ENCODE measurements at places on chromosomes 2 and 18.

DNA sequence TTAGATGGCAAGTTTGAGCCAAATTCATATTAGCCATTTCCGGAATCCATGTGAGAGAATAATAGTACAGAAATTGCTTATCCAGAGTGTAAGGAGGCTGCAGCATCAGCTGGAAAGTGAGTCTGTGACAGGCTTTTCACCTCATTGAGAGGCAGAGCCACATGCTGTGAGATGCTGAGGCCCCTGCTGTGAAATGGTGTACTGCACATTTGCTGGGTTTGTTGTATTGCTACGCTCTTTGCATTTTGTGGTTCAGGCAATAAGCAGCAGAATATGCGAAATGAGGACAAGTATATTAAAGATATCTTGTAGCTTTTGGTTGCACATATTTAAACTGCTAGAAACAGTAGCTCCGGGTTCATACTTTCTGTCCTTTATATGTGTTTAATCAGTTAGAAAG is 37.0 kb downstream of the NABP1 start:
- no peak for DNase-seq

DNA sequence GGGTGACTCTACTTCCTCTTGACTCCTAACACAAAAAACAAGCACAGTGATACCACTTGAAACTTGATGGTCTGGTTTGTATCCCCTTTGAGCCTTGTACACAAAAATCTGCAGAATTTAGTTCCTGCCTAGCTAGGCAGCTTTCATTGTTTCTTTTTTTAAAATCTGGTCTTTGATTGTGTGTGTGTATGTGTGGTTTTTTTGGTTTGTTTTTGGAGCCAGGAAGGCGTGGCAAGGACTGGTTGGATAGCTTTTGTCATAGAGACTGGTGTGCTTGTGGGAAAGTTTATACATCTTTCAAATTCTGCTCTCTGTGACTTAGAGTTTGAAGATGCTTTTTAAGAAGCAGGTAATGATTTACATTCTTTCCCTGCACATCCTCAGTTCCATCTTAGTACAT is 127.4 kb downstream of the TANC1 start:
- DNase-seq, result no peak

DNA sequence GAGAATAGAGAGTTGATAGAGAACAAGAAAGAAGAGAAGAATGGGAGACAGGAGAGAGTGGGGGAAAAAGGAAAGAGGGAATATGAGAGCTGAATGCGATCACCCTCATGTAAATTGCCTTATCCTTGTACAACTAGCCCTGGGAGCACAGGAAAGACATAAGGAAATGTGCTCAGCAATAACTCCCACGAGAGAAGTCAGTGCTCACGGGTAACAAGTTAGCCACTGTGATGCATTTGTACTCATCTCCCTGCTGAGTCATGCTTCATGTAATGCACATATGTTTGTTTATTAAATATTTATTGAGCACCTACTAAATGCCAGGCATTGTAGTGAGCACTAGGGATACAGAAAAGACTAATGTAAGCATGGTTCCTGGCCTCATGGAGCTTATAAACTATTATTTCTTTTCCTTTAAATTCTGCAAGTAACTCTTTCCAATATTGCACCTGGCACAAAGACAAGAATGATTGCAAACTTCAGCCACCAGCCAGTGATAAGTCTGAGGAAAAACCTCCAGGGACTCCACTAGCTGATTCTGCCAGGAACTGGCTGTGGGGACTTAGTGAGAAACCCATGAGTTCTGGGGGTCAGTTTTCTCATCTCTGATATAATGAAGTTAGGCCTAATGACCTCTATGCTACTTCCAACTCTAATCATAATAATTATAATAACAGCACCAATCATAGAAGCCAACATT is 124.1 kb downstream of the LNPK start:
- DNase-seq, result no peak

GRCh38 chr18:42053188-42053781 is 98.3 kb downstream of the PIK3C3 start:
- peak; percentile 75 for DNase-seq

- no peak for DNase-seq
Observed at GRCh38 chr18:50080316-50080715, 114.6 kb downstream of the MYO5B start.

DNA sequence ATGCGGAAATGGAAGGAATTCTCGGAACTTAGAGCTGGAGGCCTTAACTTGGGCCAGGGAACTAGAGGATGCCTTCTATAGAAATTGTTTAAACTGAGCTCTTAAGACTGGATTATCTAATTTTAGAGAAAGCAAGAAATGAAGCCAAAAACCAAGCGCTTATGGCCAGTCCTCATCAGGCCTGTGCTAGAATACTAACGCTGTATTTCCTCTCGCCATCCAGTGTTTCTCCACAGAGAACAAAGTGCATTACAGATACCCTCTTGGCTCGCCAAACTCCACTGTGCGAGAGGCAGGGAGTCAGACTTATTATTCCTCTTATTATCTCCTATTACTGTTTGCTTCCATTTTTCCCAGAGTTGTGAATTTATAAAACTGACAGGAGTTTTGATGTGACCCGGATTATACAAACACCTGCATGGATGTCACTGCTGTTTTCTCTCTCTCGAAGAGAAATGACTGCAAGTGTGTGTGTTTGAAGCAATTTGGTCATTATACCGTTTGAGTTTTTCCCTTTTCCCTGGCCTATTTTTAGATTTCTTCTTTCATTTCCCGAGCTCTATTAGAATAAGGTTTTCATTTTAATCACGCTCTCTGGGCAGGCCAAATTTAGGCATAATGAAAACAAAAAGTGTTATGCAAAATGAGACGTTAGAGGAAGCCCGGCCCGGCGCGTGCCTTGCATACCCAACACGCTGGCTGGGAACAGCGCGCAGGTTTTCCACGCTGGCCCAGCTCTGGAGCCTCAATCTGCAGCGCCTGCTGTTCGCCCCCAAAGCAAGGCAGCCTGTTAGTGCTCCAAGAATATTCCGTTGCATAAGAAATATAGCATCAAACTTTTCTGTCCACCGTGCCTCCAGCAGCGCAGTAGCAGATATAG is 103.3 kb downstream of the ALK start:
- DNase-seq, result no peak

DNA sequence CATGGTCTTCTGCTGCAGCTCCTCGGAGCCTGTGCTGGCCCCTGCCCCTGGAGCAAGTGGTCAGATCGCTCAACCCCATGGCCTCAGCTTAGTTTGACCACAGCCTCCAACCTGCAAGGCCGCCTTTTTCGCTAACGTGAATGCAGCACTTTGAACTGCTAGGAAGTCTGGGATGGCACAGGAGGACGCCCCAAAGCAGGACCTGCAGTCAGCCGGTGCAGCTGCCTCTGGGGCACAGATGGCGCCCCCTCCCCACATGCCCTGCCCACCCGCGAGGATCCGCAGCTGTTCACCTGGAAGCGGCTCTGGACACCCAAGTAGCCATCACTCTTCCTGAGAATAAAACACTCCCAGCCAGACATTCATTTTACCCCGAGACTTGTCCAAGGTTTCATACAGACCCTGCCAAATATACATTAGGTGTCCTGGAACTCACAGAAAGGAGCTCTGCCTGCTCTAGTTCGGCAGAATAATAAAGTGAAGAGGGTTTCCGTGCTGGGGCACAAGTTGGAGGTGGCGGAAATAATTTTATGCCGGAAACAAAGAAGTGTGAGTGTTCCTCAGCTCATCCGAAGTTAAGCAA is 510.1 kb downstream of the EIPR1 start:
- DNase-seq, result no peak

DNA sequence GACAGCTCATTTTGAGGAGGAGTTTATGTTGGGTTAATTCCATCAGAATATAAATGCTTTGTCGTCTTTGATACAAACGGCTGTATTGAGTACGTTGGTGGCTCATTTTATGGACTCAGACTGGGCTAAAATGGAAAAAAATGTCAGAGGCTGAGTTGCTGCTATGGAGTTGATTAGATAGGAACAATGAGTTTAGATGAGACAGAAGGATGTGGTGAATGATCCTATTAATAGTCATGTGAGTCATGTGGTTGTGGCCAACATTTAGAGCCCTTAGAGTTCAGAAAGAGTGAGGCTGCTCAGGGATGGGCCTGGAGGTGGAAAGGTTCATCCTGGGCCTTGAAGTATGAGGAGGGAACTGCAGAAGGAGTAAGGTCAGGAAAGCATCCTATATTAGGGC is 434.2 kb downstream of the MEIS1 start:
- DNase-seq, result no peak

GRCh38 chr2:54574860-54575247 is 118.7 kb downstream of the SPTBN1 start:
- no peak for DNase-seq

- DNase-seq, result no peak
Observed at GRCh38 chr2:52074130-52074719, 1042.3 kb upstream of the NRXN1 start.

DNA sequence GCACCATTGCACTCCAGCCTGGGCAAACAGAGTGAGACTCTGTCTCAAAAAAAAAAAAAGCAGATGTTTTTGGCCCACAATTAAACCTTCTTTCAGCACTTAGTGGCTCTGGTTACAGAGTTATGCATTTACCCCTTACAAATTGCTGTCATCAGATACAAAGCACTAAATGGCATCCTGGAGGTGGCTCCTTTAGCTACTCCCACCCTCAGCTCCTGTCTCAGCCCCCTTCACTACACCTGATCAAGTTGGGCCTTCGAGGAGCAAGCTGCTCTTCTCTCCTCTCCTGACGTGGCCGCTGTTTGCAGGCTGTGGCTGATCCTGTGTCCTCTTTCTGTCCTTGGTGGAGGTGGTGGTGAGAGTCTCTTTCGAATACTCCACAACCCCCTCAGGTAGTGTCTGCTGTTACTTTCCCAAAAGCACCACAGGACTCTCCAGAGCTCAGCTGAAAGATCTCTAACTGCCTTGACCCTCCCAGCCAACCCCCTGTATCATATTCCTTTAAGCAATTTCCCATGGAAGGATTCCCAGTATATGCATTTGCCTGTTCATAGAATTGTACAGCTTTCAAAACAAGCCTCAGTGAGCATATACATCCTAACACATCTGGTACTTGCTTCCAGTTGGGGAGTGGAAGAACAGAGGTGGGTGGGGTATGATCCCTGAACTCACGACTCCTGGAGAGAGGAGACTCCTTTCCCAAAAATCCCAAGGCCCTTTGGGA is 285.9 kb downstream of the CLIP4 start:
- no peak for DNase-seq

DNA sequence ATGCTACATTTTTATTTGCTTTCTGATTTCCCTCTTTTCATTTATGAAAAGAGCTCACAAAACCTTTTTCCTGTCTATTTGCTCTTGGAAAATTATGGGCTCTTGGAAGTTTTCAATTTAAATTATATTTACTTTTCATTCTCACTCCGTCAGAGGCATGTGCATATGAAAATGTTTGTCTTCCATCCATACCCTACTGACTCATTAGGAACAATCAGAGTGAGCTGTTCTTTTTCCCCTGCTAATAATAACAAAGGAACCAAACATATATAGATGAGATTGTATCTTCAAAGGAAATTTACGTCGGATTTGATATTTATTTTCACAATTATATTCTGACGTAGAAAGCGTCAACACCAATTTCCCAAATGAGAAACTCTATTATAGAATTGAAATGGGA is 1101.2 kb downstream of the TSN start:
- DNase-seq, result no peak

- DNase-seq, result no peak
Observed at GRCh38 chr18:31129398-31130115, 27.3 kb upstream of the DSC2 start.

GRCh38 chr18:28973324-28973723 is 796.4 kb upstream of the CDH2 start:
- DNase-seq, result no peak

DNA sequence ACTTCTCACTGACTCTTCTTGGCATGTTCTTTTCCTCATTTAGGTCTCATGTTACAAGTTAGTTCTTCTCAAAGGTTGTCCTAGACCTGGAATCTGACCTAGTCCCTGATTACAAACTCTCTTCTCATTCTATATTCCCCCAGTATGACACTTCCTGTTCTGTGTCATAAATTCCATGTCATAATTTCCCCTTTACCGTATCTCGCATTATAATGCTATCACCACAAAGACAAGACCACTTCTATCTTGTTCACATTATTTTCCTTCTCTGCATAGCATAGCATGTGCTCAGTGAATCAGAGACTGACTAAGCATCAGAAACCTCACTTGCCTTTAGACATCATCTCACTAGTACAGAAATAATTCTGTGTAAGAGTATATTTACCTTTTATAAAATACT is 63.6 kb upstream of the CAVIN2 start:
- DNase-seq, result no peak

GRCh38 chr2:238287737-238288649 is at the start of gene PER2:
TSS of gene PER2 (minus strand) at chr2:238288610. CDS start at chr2:238277936, 10,674 bp downstream.
- DNase-seq, result peak; percentile 63

GRCh38 chr2:218711550-218711929 is 905 bp downstream of the TTLL4 start:
- no peak for DNase-seq

- DNase-seq, result no peak
Observed at GRCh38 chr2:134441153-134441863, 187.4 kb downstream of the MGAT5 start.

DNA sequence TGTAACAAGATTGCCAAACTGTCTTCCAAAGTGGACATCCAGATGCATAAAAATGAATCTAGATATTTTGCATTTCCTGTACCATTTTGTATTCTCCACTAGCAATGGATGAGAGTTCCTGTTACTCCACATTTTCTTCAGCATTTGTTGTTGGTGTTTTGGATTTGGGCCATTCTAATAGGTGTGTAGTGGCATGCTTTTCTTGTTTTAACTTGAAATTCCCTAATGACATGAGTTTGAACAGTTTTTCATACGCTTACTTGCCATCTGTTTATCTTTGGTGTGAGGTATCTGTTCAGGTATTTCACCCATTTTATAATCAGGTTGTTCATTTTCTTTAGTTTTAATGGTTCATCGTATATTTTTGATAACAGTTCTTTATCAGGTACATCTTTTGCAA is 73.9 kb downstream of the UBE2E3 start:
- DNase-seq, result no peak

GRCh38 chr18:56038171-56039030 is 450.4 kb upstream of the TCF4 start:
- DNase-seq, result no peak
